Cardiac muscle cell (in vitro differentiated cells and primary cell): ENCODE measurements at places on chromosomes 2 and 18.
A peak's percentile ranks its signal among the peaks of the same experiment; 100 is the strongest.

DNA sequence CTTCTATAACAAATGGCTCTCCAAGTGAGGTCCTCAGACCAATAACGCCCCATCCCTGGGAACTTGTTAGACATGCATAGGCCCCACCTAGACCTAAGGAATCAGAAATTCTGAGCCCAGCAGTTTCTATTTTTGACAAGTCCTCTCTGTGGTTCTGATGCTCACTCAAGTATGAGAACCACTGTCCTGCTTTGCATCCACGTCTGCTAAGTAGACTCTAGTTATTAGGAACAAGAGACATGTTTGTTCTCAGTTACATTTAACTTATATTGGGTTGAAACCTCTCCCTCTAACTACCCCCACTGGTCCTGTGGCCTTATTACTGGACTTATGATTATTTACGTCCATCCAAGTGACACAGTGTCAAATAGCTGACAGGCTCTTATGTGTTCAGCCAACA is 70.3 kb downstream of the TMEM17 start:
- H3K4me3 ChIP-seq: no peak overlapping the region
- H3K27me3 ChIP-seq: no peaks in the 10 kb centered on the region
- no peaks in the 10 kb centered on the region for H3K36me3 ChIP-seq
- DNase-seq: no peak
- H3K4me1 ChIP-seq: no peaks in the 10 kb centered on the region

- H3K4me1 ChIP-seq: no peaks in the 10 kb centered on the region
- no peak overlapping the region for H3K27ac ChIP-seq
Observed at GRCh38 chr2:20422402-20423271, 24.2 kb upstream of the RHOB start.

DNA sequence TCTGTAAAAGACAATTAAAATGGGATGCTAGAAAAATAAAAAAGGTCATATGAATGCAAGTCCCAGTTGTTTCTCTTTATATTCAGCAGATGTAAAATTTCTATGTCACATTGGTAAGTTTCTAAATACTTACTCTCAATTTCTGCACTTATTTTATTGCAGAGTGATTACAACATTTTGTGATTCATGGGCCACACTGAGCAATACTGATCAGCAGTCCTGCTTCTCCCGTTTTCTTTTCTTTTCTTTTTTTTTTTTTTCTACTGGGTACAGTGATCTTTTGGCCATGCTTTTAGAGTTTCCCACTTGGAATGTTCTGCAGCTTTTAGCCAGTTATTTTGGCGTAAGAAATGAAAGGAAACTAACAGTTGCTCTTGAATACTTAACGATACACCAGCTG is 38.8 kb downstream of the LIMS1 start:
- peak; percentile 82 for DNase-seq
- H3K4me3 ChIP-seq: no peak overlapping the region
- no peaks in the 10 kb centered on the region for H3K36me3 ChIP-seq
- H3K27ac ChIP-seq: no peak overlapping the region

DNA sequence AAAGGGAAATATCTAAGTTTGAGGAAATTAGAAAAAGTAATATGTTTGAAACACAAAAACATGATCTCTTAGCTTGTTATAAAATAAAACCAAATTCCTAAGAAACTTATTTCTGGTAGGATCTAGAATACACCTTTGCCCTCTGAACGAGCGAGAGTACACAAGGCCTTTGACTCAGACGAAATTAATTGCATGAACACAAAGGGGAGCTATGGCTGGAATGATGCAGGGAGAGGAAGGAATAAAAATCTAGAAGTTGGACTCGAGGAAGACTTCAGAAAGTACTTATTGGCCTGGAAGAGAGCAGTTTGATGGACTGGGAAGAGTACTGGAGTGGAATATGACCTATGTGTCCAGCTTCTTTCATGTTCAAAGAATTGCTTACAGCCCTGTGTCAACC is 927 bp upstream of the CRYGD start:
- no peaks in the 10 kb centered on the region for H3K27me3 ChIP-seq
- no peak overlapping the region for H3K27ac ChIP-seq
- DNase-seq: no peak
- no peaks in the 10 kb centered on the region for H3K36me3 ChIP-seq
- no peaks in the 10 kb centered on the region for H3K4me1 ChIP-seq

- H3K27ac ChIP-seq: no peak overlapping the region
- no peaks in the 10 kb centered on the region for H3K27me3 ChIP-seq
- no peaks in the 10 kb centered on the region for H3K36me3 ChIP-seq
Observed at GRCh38 chr2:165191096-165191728, 12.6 kb downstream of the SCN3A start.

DNA sequence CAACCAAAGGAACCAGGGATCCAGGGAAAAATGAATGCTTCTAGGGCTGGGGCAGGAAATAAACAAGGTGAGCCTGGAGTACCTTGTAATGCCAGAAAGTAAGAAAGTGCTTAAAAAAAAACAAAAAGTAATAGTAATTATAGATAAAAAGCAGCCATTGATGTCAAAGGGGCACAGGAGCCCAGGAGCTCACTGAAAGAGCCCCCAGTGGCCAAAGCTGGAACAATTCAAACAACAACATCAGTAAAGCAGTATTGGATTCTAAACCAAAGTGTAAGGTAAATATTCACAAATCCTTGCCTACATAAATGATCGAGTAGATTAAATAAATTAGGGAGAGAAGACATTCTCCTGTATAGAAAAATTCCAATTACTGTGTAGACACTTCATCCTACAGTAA is 114.3 kb upstream of the ARL4C start:
- H3K36me3 ChIP-seq: no peaks in the 10 kb centered on the region
- no peak overlapping the region for H3K4me3 ChIP-seq
- no peak overlapping the region for H3K27ac ChIP-seq

GRCh38 chr2:227153758-227154486 is 10.1 kb downstream of the COL4A4 start:
- H3K27ac ChIP-seq: no peak overlapping the region
- no peak for DNase-seq
- no peaks in the 10 kb centered on the region for H3K4me1 ChIP-seq
- H3K27me3 ChIP-seq: peaks cover 5% of the 10 kb centered on the region
- H3K4me3 ChIP-seq: no peak overlapping the region
